NCI-H2227 treated with DMSO at 0.1 percent for 48 hours (cell line): ENCODE measurements at places on chromosomes 4 and X.

- DNase-seq: no peak
Observed at GRCh38 chr4:40963897-40964478, 214.2 kb downstream of the NSUN7 start.

- no peak for DNase-seq
Observed at GRCh38 chrX:56503941-56504673, 59.3 kb upstream of the UBQLN2 start.

DNA sequence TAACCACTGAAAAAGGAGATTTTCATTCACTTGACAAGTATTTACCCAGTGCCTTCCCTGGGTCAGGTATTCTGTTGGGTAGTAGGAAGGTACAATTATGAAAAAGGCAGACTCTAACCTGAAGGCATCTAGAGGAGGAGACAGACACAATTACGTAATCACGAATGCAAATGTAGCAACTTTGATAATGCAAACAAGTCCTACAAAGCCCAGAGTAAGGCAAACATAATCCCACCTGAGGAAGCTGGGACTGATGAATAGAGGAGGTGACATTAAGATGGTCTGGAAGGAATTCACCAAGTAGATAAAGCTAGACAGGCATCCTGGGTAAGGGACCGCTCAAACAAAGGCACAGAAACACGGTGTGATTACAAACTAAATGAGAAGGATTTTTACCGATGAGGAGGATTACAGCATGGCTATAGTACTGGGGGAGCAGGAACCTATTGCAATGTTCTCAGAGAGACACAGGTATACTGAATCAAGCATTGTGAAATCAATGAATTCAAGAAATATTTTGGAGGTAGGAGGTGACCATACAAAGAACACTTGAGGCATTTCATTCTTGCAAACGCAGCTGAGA is 37.1 kb downstream of the TMEM150C start:
- no peak for DNase-seq

- no peak for DNase-seq
Observed at GRCh38 chr4:184955636-184956035, 62.7 kb upstream of the HELT start.

DNA sequence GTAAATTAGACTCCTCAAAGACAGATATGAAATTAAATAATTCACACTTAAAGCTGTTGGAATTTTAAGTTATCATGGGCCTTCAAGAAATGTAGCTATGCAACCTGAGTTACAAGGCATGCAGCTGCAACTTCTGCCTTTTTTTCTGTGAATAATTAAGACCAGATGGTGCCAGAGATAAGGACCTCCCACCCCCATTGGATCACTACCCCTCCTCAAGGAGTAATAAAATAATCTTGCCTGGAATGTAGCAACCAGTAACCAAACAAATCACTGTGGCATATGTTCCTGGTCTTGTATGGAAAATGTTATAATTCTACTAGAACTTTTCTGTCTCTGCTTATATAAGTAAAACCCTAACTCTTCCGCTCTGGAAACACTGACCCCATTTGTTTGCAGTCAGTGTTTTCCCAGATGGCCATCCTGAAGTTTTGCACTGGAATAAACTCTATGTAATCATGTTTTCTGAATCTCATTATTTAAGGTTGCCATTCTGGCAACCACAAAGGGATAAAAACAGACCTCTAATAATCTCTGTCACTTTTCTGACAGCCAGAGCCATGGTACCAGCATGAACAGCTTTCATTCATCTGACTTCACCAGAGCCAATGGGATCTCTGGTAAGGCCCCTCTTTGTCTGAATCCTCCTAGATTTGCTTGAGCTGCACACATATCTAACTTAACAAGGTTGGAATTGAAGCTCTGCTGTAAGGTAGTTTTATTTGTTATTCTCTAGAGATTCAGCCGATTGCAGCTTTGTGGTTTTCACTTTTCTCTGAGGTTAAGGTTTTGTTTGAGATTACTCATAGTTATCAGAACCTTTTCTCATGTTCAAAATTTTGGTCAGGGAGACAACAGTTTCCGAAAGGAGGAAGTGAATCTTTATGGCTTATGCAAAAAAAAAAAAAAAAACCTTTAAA is 274.6 kb downstream of the NAF1 start:
- no peak for DNase-seq

DNA sequence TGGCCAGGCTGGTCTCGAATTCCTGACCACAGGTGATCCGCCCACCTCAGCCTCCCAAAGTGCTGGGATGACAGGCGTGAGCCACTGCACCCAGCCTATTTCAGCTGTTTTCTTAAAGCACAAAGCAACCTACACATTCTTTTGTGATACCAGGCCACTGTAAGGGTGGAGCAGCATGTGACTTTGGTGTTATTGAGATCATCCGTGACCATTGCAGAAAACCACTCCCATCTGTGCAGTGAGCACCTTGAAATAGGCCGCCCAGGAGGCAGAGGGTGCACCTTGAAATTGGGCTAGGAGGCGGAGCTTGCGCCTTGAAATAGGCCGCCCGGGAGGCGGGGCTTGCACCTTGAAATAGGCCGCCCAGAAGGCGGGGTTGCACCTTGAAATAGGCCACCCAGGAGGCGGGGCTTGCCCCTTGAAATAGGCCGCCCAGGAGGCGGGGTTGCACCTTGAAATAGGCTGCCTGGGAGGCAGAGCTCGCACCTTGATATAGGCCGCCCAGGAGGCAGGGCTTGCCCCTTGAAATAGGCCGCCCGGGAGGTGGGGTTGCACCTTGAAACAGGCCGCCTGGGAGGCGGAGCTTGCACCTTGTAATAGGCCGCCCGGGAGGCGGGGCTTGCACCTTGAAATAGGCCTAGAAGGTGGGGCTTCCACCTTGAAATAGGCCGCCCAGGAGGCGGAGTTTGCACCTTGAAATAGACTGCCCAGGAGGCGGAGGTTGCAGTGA is 9.0 kb upstream of the SLC25A6 start:
- DNase-seq: no peak

DNA sequence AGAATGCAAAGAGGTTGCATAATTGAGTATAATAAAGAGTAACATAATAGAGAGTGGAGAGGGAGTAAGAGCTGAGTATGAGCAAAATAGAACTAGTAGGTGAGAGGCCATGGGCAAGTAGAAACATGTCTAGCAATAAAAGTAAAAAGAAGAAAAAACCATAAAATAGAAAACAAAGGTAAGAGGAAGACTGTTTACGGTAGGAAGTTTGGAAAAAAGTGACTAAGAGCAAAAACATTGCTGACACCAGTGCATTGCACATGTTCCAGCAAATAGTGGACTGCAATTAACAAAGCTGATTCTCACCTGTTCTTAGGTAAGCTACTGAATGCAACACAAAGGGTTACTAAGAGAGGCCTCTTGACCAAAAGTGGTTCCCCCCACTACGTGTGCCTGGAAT is 202.9 kb downstream of the TEX13A start:
- no peak for DNase-seq

GRCh38 chrX:46321676-46322075 is 223.5 kb downstream of the ZNF674 start:
- DNase-seq: no peak

GRCh38 chr4:108143515-108143914 is 25.2 kb downstream of the LEF1 start:
- peak; percentile 19 for DNase-seq

- DNase-seq: no peak
Observed at GRCh38 chrX:2320580-2321327, 180.0 kb downstream of the DHRSX start.

DNA sequence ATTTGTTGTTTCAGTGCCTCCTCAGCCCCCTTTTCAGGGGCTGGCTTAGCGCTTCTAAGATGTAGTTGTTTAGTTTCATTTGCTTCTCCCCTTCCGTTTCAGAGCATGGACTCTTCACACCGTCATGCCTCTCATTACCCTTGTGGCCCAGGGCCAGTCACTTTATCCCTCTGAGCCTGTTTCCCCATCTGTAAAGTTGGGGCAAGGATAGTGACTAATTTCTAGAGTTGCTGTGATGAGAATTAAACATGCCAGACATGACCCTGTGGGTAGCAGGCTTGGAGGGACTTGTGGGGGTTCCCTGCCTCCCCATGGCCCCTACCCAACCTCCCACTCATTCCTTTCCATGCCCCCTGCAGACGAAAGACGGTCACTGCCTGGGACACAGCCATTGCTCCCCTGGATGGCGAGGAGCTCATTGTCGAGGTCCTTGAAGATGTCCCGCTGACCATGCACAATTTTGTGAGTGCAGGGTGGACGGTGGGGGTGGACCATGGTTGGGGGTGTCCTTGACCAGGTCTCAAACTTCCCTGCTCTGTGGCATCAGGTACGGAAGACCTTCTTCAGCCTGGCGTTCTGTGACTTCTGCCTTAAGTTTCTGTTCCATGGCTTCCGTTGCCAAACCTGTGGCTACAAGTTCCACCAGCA is 3.6 kb downstream of the ARAF start:
- DNase-seq: no peak

DNA sequence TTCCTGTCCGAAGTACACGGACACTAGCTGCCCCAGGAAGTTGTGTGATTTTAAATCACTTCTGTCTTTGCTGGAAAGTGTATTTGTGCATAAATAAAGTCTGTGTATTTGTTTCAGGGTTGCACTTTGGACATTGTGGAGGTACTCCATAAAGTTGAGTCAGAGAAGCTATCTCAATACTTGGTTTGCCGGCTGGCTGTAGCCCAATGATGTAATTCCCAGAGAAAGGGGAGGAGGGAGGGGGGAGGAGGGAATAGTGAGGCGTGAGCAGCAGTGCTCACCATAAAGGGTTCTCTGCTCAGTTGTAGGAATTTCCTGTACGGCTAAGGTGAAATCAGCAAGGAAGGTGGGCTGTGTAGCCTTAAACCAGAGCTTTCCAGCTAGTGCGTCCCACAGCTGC is 7.5 kb downstream of the APEX2 start:
- no peak for DNase-seq

DNA sequence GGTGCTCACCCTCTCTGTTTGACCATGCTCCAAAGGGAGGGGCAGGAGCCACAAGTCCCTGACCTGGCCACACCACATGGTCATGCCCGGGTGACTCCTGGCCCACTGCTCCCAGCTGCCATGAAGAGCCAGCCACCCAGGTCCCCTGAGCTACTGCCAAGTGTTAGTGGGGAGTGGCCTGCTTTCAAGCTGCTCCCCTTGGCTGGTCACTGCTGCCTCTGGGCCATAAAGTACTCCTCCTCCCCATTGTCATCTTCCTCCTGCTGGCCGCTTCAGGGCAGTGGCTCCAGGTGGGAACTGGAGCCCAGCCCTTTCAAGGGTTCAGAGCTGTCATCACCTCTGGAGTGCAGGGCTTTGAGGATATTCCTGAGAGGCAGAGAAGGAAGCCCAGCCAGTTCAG is 27.3 kb upstream of the RBBP7 start:
- DNase-seq: no peak
